ENCODE measurements at places on chromosomes 6 and 20.

DNA sequence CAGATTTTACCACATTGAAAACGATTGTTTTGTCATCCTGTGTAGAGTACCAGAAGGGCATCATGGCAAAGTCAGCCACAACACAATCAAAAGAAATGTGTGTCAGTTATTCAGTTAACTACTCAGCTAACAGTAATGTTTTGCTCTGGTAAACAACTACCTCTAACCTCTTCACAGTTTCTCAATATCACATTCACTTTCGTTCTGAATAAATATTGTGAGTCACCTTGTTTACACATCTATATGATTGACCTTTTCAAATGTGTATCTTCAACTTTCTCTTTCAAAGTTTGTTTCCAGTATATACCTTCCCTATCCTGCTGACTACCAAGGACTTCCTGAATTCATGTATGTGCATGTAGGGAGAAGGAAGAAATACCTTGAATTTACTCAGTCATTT, 216.6 kb upstream of the UFL1 start:
- DNase-seq: no peak

DNA sequence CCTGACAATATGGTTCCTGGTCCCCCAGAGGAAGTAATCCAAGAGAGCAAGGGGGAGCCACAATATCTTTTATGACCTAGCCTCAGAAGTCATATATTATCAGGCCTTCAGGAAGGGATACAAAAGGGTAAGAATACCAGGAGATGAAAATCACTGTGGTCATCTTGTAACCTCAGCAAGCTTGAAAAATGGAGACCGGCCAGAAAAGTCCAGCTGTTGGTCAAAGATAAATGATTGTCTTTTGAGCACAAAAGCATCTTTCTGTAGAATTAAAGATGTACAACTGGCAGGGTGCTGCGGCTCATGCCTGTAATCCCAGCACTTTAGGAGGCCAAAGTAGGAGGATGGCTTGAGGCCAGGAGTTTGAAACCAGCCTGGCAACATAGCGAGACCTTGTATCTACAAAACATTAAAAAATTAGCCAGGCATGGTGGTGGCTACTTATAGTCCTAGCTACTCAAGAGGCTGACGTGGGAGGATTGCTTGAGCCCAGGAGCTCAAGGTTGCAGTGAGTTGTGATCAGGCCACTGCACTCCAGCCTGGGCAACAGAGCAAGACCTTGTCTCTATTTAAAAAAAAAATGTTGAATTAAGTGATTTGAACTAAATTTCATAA, 118.0 kb upstream of the MARCKS start:
- DNase-seq: no peak

- no peak for DNase-seq
Measured at GRCh38 chr20:34268145-34268544, 26.9 kb downstream of the ASIP start.

DNA sequence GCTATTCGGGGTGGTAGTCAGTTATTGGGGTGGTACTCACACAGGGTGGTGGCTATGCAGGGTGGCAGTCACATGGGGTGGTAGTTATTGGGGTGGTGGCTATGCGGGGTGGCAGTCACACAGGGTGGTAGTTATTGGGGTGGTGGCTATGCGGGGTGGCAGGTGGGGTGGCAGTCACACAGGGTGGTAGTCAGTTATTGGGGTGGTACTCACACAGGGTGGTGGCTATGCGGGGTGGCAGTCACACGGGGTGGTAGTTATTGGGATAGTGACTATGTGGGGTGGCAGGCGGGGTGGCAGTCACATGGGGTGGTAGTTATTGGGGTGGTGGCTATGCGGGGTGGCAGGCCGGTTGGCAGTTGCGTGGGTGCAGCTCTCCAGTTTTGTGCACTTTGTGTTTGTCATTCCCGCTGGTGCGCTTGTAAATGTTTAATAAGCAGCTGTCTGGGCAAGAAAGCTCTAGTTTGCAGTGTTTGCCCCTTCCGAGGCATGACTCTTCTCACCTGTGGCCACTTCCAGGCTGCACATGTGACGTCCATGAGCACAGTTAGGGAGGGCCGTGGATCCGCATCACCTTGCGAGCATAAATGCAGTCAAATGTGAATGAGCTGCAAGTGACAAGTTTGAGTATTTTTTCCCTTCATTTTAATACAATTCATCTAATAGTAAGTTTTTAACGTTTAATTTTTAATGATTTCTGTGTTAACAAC, 219.0 kb upstream of the CST7 start:
- DNase-seq: no peak

DNA sequence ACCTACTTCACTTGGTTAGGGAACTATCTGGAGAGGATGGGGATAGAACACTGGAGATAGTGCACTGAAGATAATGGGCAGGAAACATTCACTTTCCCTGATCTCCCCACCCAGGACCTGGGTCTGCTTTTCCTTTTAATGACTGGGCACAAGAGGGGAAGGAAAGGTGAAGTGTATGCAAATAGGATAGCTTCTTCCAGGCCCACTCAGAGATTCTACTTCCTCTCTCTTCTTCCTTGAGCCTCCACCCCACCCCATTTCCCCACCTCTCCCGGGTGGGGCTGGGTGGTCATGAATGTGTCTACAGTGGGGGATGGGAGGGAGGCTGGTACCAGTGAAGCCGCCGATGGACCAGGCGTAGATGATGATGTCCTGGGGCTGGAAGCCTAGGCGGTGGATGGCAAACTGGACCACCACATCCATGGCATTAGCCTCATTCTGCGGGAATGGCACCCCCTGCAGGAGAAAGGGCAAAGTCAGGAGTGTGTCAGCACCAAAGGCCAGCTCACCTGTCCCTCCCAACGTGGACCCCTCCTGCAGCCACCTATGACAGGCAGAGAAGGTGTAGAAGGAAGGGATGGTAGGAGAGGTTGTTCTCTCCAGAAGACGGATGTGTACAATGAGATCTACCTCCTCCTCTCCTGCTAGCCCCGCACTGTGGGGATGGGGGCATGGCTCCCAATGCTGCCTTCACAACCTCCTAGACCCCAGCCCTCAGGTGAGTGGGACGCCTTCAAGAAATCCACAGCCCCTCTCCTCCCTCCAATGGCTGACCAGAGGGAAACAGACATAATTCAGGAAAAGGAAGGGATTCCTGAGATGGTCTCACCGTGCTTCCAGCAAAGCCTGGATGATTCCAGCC, 8.6 kb upstream of the LY6G5C start:
- no peak for DNase-seq

DNA sequence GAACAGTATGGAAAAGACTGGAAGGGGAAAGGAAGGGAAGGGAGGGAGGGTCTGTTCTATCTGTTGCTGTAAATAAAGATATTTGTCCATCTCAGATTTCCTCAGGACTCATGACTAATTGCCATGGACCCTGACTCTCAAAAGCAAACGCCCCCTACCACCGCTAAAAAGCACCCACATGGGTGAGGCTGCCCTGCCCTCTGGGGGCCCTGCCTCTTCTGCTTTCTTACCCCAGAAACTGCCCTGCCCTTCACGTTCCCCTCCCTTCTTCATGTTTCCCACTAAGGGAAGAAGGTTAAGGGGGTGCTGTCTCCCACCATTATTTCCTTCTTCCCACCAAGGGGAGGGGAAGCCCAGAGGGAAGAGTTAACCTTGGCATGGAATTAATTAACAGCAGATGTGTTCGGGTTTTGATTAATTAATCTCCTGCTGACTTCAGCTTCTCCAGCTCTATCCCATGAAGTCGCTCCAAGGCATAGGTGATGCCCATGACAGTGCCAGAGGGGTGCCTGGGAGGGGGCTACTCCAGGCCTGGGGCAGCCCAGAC, 16.0 kb downstream of the MDFI start:
- no peak for DNase-seq

DNA sequence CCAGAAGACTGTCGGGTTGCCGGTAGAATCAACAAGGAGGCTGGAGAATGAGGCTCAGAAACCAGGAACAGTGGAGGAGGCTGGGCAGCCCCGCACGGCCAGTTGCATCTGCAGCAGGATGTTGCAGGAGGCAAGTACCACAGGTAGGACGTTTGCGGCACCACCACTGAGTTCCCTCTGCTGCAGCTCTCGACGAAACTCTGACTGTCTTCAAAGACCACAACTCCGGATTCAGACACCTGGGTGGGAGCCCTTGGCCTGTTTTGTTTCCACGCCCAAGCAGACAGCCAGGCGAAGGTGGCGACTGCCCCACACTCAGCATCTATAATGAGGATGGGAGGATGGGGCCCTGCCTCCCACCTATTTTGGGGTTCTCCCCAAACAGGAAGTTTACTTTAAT, 218.2 kb downstream of the ZDHHC14 start:
- no peak for DNase-seq

- no peak for DNase-seq
Measured at GRCh38 chr20:51204051-51204715, 181.3 kb upstream of the KCNG1 start.

DNA sequence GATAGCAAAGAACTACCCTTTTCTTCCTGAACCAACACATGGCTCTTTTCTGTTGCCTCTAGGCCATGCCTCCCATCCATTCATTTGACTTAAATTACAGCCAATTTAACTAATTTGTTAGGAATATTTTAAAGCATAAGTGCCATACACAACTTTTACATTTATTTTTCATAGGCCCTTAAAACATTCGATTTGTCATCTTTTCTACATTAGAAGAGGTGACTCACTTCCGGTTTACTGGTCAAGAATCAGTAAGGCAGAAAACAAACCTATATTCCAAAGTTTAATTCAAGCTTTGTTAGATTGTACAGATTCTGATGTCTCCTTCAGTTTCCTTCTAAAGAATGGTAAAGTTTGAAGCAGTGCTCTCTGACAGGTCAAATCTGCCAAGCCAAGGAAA, 344.3 kb downstream of the SAMD5 start:
- no peak for DNase-seq

DNA sequence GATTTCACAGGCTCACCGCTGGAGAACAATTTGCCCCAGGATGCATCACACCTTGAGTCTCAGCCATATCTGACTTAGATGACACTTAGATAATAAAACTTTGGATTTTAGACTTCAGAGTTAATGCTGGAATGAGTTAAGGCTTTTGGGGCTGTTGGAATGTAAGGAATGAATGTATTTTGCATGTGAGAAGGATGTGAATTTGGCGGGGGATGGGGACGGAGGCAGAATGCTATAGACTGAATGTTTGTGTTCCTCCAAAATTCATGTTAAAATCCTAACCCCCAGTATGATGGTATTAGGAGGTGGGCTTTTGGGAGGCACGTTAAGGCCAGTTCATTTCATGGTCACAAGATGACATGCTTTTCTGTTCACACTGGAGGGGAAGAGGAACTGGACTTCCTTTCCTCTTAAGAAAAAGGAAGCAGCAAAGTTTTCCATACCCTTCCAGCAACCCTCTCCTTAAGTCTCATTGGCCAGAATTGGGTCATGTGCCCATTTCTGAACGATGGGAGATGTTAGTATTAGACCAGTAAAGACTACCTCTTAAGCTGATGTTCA, 5.8 kb upstream of the SRXN1 start:
- no peak for DNase-seq

- DNase-seq: no peak
Measured at GRCh38 chr6:119006974-119007373, 71.5 kb downstream of the FAM184A start.

GRCh38 chr6:25327432-25327831, 48.3 kb downstream of the CARMIL1 start:
- no peak for DNase-seq

DNA sequence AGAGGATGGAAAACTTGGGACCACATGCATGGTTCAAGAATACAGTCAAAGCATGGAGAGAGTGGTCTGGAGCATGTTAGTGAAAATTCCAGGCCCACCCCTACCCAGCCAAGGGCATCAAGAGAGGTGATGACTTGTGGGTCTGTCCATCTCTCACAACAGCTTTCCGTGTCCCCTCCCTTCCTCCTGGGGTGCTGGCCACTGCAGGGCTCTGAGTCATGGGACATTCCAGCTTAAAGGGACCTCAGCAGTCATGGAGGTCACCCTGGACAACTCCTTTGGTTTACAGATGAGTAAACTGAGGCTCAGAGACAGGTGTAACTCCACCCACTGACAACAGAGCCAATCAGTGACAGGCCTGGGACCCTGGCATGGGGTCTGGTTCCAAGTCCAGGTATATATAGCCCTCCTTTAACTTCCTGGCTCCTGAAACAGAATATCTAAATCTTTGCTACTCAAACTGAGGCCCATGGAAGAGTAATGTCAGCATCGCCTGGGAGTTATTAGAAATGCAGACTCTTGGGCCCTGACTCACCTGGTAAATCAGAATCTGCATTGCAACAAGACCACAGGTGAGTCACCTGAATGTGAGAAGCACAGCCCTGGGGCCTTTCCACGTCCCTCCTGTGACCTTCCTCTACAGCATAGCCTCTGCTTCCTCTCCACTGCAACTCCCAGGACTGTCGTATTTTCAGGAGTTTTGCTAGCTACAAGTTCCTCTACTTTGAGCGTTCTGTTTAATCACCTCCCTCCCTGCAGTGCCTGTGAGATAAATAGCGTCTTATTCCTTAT, 170.2 kb downstream of the ZDHHC14 start:
- DNase-seq: no peak

GRCh38 chr6:75693534-75693933, 55.5 kb upstream of the MYO6 start:
- no peak for DNase-seq

DNA sequence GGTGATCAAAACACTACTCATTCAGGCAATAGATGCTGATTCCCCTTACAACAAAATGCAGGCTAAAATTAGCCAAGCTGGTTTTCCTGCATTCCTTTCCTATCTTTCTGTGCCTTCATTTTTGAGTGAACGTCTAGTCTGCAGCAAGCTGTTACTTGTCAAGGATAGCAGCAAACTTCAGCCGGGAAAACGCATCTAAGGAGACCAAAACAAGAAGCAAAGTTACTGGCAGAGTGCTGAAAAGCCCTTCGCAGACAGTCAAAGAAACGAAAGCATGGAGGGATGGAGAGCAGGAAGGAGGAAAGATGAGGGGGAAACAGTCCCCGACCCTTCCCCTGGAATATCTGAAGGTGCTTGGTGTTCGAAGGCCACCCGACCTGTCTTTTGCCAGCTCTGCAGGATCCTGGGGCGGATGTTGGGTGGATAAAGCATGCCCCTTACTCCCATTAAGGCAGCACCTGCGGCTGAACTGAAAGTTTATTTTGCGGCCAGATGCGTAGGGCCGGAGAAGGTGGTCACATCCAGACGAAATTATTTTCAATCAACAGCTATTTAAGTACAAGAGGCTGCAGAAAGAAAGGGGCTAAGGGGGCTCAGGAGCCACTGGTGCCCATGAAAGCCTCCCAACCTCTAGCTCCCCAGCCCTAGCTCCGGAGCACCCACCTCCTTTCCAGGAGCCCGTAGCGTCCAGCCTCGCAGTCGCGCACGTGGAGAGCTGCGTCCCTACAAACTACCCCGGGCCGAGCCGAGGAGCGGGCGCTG, 538 bp downstream of the FERMT1 start:
- peak; percentile 22 for DNase-seq

GRCh38 chr6:135129136-135129856, 51.8 kb upstream of the MYB start:
- DNase-seq: no peak

GRCh38 chr20:62999580-62999979, 7.2 kb downstream of the BHLHE23 start:
- DNase-seq: no peak

DNA sequence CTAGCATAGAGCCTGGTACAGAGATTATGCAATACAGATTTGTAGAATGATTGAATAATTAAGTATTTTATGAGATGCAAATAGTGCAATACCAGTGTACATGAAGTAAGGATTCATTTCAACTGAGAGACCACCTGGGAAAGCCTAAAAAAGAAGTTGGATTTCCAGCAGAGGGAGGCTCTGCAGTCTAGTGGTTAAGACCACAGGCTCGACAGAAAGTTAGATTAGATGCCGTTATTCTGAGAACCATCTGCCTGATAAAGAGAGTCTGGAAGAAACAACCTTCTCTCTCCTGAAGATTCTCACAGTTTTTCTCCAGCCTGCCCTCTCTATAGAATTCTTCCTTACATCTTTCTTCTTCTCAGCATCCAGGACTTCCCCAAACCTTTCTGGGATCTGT, 13.6 kb upstream of the TNFRSF21 start:
- DNase-seq: no peak
